Chondrocyte (in vitro differentiated cells): ENCODE measurements at places on chromosomes 5 and 9. TPM values are rescaled to one million over a fixed set of nuclear protein-coding genes. Genes with fewer than 3 reads are reported as not detected.

Gene NEURL1B
- 1.2 to 5.4 TPM (median 4.9 TPM) in 3 replicates for total RNA-seq

GRCh38 chr9:99173570-99174504 is 47.9 kb downstream of the ALG2 start:
- DNase-seq, result no peak

GRCh38 chr9:137265496-137266161 is 10.5 kb downstream of the NELFB start:
- DNase-seq, result no peak

- no peak for DNase-seq
Observed at GRCh38 chr9:106419829-106420228, 443.1 kb upstream of the ZNF462 start.

GRCh38 chr5:133381041-133381440 is 231.3 kb downstream of the FSTL4 start:
- DNase-seq, result no peak
